Left ventricle myocardium inferior (tissue), 1 donor: ENCODE measurements at places on chromosomes 4 and X. TPM values are rescaled to one million over a fixed set of nuclear protein-coding genes. Genes with fewer than 3 reads are reported as not detected.

The FOXP3 gene
- total RNA-seq: not detected

The WNK3 gene
- 0.88 TPM for total RNA-seq

The BST1 gene
- total RNA-seq: 2.7 TPM

The HSD17B13 gene
- 0.08 TPM for total RNA-seq

DNA sequence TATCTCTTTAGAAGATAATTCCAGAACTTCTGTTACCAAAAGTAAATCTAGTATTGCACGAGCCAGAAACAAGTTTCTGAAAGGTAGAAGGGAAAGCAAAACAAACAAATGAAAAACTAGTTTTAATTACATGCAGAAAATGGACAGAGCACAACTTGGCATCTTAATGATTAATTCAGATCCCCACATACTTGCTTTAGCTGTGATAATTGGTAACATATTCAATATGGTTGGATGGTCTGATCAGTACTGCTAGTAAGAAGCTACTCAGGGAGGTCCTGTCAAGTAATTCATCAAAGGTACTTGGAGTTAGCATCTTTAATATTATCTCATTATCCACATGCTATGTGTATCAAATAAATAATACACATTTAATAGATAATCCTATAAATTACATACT lies 204.3 kb downstream of the TRAM1L1 start:
- no peak for DNase-seq

GRCh38 chr4:17664755-17665154 lies 50.3 kb downstream of the MED28 start:
- no peak for DNase-seq

- no peak for DNase-seq
Measured at GRCh38 chrX:80170581-80170980, 156.0 kb downstream of the TBX22 start.

DNA sequence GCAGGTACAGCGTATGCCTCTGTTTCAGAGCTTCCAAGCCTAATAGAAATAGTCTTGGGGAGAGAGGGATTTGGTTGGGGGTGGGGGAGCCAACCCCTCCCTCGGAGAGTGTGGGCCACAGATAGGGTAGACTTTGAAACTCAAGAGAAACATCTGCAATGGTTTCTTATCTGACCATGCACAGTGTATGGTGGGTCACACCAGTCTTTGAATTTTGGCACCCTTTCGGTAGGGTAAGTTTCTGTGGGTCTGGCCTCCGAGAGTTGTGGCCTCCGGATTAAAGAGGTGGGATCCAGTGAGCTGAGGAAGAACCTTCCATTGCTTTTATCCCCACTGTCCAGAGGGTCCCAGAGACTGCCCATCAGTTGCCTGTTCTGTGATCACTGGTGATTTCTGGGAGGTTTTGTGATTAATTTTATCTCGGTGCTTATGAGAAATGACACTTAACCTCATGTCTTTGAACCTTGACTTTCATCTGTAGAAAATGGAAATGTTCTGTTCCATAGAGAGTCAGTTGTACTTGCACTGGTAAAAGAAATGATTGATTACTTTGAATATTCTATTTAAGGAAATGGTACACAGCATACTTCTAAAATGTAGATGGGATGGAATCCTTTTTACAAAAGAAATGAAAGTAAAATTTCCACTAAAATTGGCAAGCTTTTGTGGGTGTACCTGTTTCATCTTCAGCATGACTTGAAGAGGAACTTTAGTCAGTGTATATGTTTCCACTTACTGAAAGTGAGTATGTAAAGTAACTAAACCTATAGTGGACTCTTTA lies 62.7 kb downstream of the TMEM131L start:
- DNase-seq: no peak

DNA sequence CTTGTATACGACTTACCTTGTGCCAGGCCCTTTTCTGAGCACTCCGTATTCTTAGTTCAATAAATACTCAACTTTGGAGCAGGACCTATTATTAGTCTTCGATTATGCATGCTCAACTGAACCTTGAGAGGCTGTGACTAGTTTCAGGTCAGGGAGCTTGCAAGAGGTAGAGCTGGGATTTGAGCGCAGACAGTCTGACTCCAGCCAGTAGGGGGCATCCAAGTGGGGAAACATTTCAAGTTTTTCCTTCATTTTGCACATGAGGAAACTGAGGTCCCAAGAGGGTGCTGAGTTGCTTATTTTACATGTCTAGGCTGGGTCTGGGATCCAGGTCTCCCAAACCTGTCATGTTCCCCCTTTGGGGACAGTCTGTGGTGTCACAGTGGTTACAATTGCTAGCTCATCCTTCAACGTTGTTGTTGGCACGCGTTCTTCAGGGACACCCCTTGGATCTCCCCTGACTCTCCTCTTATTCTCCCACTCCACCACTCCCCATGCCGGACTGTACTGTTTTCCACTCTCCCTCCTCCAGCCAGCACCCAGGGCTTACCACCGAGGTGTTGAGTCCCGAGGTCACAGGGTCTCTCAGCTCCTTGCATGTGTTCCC lies 6.7 kb upstream of the PRICKLE3 start:
- no peak for DNase-seq

GRCh38 chrX:97849951-97850350 lies 966.2 kb downstream of the RPA4 start:
- no peak for DNase-seq

- DNase-seq: no peak
Measured at GRCh38 chr4:15148199-15148598, 145.9 kb downstream of the CPEB2 start.

GRCh38 chrX:126170720-126171119 lies 4.6 kb upstream of the DCAF12L2 start:
- no peak for DNase-seq

GRCh38 chr4:5030221-5030620 lies 11.0 kb upstream of the CYTL1 start:
- no peak for DNase-seq
